ENCODE measurements at places on chromosomes 3 and 15.

GRCh38 chr15:61171209-61171608 is 57.9 kb downstream of the RORA start:
- DNase-seq: no peak

DNA sequence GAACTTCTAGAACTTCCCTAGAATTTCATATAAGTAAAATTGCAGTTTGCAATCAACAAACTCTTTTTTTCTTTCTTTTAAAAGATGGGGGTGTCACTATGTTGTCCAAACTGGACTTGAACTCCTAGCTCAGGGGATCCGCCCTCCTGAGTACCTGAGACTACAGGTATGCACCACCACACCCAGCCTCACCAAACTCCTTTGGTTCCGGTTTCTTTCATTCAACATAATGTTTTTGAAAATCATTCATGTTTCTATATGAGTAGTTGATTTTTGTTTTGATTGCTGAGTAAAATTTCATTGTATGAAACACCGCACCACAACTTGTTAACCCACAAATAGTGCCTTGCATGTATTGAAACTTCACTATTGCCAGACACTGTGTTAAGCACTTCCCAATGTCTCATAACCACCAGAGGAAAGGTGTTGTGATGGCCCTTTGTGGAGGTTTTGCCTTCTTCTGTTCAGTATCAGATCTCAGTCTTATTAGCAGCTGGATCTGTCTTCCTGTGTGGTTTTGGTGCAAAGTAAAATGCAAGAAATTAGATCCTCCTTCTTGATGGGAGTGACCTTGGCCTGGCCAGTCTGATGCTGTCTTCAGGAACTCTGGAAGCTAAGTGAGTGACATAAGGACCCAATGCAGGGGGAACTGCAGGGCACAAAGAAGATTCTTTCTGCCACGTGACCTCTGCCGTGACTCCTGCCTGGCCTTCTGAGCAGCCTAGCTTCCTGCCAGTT is 78.8 kb upstream of the UBE2E1 start:
- no peak for DNase-seq

- DNase-seq: no peak
These were observed 98.5 kb downstream of the SST start for GRCh38 chr3:187571701-187572100.

GRCh38 chr3:77620009-77620408 is 580.1 kb downstream of the ROBO2 start:
- no peak for DNase-seq

DNA sequence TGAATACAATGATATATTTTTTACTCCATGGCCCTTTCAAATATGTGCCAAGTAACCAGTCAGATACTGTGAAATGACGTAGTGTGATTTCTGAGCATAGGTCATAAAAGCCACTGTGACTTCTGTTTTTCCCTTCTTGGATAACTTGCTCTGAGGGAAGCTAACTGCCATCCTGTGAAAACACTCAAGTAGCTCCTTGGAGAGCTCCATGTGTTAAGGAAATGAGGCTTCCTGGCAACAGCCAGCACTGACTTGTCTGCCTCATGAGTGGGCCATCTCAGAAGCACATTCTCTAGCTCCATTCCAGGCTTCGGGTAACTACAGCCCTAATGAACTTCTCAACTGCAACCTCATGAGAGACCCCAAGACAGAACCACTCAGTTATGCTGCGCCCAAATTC is 9.5 kb upstream of the CCDC80 start:
- DNase-seq: no peak

DNA sequence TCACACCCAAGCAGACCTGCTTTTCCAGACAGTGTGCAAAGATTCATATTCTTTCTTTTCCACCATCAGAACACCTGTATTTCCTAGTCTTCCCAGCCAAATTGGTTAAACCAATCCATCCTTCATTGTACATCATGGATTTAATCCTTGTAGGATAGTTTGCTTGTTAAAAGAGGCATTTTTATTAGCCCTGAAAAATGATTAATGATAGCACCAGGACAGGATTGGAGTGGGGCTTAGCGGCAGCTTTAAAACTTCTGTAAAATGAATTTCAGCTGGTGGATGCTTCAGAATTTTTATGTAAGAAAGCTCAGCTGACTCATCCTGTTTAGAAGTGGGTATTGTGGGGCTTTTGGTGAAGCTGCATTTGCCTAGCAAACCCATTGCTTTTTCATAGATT is 36.1 kb upstream of the ARHGEF26 start:
- DNase-seq: no peak

DNA sequence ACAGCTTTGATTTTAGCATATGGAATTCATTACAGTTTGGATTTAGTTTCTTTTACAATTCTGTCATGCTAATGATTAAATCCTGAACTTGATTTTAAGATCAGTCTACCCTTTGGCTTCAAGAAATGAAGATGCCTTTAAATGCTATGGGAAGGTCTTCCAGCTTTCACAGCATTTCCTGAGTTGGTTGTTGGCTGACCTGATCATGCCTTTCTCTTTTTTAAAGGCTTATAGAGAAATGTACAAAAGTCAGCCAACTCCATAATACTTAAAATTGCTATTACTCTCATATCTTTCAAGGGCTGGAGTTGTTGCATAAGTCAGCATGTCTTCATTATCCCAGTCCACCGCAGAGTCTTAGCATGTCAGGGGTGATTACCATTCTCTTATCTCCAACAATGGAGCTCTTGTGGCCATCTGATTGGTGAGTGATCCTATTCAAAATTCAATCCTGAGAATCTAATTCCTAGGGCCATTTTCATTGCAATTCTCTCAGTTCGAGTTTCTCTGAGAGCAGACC is 123.8 kb downstream of the GMNC start:
- no peak for DNase-seq

GRCh38 chr15:77048135-77048876 is 22.6 kb downstream of the TSPAN3 start:
- DNase-seq: no peak

DNA sequence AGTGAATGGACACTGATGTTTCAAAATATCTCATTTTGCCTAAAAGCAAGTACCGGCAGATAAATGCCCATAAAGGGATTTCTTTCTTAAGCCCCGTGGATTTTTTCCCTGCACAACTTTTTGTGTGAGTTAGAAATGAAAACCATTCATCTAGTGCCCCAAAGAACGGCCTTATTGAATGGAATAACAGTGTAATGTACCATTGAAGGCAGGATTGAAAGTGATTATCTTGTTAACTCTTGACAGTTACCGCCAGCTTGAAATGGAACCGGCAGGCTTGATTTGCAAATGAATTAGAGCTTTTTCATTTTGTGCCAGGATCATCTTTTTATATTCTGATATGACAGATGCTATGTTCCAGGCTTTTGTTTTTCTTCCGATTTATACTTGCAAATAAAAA is 162.2 kb downstream of the RSRC1 start:
- DNase-seq: no peak

- DNase-seq: no peak
These were observed 164.8 kb downstream of the AKAP13 start for GRCh38 chr15:85545185-85545584.

DNA sequence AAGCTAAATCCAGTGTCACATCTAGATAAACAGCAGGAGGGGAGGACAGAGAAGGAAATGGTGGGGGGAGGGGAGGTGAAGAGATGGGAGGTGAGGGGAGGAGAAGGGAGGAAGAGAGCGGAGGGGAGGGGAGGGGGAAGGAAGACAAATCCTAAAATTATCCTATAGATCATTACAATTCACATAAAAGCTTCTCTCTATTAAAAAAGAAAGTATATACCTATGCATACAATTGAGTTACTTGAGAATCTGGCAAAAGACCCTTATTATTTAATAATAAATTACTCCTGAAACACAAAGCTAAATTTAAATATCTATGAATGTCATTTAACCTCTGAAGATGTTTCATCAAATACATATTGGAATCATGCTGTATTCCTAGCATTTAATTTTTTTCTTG is 303.9 kb downstream of the MAGI1 start:
- DNase-seq: no peak

DNA sequence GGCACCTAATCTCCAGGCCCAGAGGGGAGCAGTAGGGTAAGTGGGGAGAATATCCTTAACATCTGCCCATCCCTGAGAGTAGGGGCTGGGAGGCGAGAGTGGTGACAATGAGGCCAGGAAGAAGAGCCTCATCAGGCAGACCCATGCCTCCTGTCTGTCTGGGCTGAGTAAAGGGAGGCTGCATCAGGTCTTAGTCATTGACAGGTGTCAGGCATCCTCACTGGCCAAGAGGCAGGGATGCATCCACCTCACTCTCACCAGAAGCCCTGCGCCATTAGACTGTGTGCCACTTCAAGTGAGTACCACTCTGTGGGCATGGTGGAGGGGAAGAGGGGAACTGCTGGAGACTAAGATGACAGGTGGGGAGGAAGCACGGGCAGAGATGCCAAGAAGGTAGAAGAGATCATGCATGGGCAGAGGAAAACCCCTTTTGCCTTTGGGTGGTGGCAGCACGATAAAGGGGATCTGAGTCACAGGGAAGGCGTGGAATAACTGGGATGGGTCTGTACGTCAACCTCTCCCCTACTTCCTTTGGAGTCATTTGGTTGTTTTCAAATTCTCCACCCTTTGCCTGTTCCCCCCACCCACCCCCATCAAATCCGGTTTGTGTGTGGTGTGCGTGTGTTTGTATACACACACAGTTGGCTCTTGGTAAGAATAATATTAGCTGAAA is 14.1 kb downstream of the ANAPC13 start:
- DNase-seq: no peak

GRCh38 chr3:178634975-178635374 is 98.7 kb downstream of the KCNMB2 start:
- no peak for DNase-seq

GRCh38 chr3:24166515-24166914 is 221.4 kb downstream of the NR1D2 start:
- no peak for DNase-seq

DNA sequence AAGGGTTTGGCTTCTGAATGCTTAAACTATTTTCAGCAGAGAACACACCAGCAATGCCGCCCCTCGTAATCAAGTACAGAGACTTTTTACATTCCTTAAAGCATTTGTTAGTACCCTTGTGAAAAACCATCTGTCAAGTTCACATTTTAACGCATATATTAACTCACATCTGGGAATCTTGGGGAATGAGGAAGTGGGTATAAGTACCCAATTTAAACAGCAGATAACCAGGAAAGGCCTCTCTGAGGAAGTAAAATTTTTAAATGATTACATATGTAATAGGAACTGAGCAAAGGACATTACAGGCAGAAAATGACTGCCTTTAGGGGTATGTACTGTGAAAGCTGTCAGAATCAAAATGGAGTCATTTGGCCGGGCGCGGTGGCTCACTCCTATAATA is 12.8 kb upstream of the CFAP44 start:
- DNase-seq: no peak

- DNase-seq: no peak
These were observed 113.4 kb downstream of the ASB7 start for GRCh38 chr15:100715571-100716455.

GRCh38 chr15:69086427-69087204 is 72.1 kb downstream of the NOX5 start:
- DNase-seq: no peak

DNA sequence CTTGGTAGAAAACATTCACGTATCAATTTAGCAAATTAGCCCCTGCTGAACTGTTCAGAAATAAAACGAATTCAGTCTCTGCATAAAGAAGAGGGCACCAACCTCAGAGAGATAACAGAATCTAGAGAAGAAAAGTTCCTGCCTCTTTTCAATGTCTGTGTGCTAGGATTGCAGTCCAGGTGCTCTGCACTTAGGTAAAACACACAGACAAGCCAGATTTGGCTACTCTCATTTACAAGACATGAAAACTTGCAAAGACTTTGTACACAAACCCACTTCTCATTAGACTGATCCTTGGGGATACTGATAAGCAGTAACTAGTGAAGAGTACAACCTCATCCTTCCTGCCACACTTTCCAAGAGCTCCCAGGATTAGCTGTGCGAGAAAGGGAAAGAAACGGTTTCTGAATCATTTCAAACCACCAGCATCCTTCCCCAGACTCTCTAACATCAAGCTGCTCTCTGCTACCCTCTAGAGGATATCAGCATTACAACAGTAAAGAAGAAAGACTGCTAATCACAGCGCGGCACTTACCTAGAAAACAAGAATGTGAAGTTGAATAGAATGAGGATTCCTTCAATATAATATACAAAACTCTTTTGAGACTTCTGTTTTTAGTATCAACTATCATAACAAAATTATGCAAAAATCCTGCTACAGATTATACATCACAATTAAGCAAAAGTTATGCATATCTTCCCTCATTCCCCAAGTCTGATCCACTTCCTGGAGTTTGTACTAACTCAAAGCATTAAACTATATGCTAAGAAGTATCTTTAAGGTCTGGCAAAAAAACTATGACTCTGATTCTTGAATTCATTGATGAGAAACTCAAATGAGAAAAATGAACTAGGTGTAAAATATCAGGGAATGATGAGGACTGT is 306.4 kb downstream of the MAGI1 start:
- no peak for DNase-seq

GRCh38 chr15:99168601-99169580 is 64.0 kb downstream of the SYNM start:
- DNase-seq: no peak

GRCh38 chr3:54045061-54045815 is 77.1 kb upstream of the CACNA2D3 start:
- DNase-seq: no peak

DNA sequence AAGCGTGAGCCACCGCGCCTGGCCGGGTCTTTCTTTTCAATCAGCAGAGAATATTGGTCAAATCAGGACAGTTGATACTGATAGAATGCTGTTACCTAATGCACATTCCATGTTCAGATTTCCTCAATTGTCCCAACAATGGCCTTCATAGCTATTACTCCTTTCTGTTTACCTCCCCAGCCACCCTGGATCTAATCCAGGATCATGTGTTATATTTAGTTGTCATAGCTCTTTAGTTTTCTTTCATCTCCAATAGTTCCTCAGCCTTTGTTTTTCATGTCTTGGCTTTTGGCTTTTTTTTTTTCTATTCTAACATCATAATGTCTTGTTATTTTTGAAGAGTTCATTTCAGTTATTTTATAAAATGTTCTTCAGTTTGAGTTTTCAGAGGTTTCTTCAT is 14.6 kb downstream of the USP3 start:
- DNase-seq: no peak

DNA sequence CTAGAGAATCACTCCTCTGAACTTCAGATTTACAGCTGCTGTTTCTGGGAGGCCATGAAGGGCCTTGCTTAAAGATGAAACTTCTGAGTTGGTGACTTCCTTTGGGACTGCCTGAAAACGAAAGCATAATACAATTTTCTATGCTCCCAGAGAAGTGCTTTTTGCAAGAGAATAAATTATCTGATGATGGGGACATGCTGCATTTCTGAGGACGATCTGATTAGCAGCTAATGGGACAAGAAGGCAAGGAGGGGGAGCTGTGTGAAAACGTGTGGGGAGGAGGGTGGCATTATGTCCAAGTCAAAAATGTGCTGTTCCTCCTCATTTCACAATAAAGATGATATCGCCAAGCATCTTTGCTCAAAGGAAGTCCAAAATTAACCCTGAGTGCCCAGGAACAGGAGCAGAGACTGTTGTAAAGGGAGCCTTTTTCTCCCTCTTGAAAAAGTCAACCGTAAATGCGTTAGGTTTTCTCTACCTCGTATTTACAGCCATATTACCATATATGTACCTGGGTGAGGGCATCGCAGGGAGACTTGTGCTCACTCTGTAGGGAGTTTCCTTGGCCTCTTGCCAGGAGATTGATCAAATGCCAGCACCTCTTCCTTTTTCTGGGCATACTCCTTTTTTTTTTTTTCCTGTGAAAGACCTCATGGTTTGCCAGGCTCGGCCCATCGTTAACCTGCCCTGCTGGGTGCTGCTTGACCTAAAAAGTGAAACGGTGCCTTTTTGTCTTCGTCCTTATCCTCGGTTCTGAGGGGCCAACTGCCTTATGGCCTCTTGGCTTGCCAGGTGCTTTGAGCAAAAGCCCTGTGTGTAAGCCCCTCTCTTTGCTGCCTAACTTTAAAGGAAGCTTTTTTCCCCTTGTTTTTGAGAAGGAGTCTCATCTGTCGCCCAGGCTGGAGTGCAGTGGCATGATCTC is 11.5 kb downstream of the ITPR1 start:
- DNase-seq: no peak

All from GOT3 (cell line).